SK-N-SH (cell line): ENCODE measurements at places on chromosomes 7 and 10. TPM values are rescaled to one million over a fixed set of nuclear protein-coding genes. Genes with fewer than 3 reads are reported as not detected.

DNA sequence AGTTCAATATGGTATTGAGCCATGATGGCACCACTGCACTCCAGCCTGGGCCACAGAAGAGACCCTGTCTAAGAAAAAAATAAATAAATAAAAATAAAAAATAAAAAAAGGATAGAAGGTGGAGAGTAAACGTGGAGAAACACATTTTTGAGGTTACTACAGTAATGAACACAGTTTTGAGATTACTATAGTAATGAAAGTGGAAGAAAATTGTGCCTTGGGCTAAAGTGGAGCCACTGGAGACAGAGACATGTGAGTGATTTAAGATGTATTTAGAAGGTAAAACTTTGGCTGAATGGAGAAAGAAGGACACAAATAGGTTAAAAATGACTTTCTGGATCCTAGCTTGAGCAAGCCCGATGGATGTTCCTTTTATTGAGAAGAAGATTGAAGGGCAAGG, 76.8 kb downstream of the HGF start:
- no peaks in the 10 kb centered on the region for H3K27me3 ChIP-seq
- DNase-seq = no peak
- peaks cover 10% of the 10 kb centered on the region for H3K4me1 ChIP-seq

The C10orf62 gene
- 0.07 and 0.19 TPM in 2 replicates for polyA plus RNA-seq

GRCh38 chr7:72077786-72078185, 334.4 kb downstream of the CALN1 start:
- no peak overlapping the region for H3K27ac ChIP-seq
- H3K4me3 ChIP-seq = no peak overlapping the region
- DNase-seq = no peak

DNA sequence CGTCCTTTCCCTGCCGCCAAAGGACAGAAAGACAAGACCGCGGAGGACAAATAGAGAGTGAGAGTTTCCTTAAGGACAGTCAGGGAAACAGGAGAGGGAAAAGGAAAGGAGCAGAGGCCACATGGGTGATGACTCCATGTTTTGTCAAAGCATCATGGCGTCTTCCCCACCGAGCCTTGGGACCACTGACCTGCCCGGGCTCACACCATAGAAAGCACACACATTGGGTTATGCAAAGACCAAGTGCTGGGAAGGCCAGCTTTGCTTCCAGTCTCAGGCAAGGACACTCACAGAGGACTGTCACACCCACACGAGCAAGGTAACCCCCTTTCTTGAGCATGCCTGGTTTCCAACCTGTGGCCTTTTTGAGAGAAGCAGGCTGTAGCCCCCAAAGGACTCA, 23.3 kb upstream of the HABP2 start:
- H3K27ac ChIP-seq = no peak overlapping the region
- H3K4me1 ChIP-seq = no peaks in the 10 kb centered on the region; the same call in 1 of the 2 replicates
- H3K27me3 ChIP-seq = no peaks in the 10 kb centered on the region
- H3K36me3 ChIP-seq = no peaks in the 10 kb centered on the region
- H3K4me3 ChIP-seq = no peak overlapping the region
- no peak for DNase-seq

DNA sequence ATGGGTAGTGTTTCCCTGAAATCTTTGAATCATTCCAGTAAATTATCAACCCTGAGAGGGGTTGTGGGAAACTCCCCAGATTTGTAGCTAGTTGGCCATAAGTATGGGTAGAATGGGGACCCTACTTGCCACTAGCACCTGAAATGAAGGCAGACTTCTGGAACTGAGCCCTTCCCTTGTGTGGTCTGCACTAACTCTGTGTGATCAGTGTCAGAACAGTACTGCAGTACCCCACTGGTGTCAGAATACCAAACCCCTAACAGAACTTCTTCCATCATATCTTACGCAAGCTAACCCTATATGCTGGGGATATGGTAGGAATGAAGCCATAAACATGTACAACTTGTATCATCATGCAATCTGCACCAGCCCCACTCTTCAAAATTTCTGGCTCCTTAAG, 50.8 kb downstream of the ABI1 start:
- 0 out of 2 replicates have a peak, but pooled peaks cover 6% of the 10 kb centered on the region for H3K4me1 ChIP-seq
- no peak for DNase-seq
- H3K27me3 ChIP-seq = no peaks in the 10 kb centered on the region

The ITGA8 gene
- not detected in 2 replicates for polyA plus RNA-seq

The ENTPD1 gene
- 0.02 TPM in 2 replicates for polyA plus RNA-seq
